Osteoblast (primary cell): ENCODE measurements at places on chromosomes 11 and 22. TPM values are rescaled to one million over a fixed set of nuclear protein-coding genes. Genes with fewer than 3 reads are reported as not detected.

MMP13 gene
- total RNA-seq = 1.8 and 2.5 TPM in 2 replicates

DNA sequence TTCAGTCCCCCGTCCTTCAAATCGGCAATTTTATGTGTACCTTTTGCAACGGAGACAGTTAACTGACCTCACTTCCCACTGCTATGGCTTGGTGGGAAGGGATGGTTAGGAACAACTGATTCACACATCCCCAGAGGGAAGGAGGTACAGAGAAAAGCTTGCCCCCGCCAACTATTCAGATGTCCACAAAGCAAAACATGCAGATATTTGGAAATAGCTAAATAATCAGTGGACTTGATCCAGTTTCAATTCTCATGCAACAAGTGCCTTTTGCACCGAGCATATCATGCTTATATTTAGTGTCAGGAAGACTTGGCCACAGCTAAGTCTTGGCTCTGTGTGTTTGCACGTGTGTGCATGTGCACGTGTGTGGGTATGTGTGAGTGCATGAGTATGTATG, 144.6 kb downstream of the SNX19 start:
- no peaks in the 10 kb centered on the region for H3K36me3 ChIP-seq
- H3K4me1 ChIP-seq = peaks cover 43% of the 10 kb centered on the region
- DNase-seq = no peak
- H3K27me3 ChIP-seq = peaks cover 3% of the 10 kb centered on the region

GRCh38 chr11:11923828-11924227, 82.1 kb downstream of the USP47 start:
- peaks cover 11% of the 10 kb centered on the region for H3K36me3 ChIP-seq
- H3K27me3 ChIP-seq = no peaks in the 10 kb centered on the region
- H3K4me3 ChIP-seq = no peak overlapping the region
- H3K4me1 ChIP-seq = no peaks in the 10 kb centered on the region
- no peak overlapping the region for H3K27ac ChIP-seq

DNA sequence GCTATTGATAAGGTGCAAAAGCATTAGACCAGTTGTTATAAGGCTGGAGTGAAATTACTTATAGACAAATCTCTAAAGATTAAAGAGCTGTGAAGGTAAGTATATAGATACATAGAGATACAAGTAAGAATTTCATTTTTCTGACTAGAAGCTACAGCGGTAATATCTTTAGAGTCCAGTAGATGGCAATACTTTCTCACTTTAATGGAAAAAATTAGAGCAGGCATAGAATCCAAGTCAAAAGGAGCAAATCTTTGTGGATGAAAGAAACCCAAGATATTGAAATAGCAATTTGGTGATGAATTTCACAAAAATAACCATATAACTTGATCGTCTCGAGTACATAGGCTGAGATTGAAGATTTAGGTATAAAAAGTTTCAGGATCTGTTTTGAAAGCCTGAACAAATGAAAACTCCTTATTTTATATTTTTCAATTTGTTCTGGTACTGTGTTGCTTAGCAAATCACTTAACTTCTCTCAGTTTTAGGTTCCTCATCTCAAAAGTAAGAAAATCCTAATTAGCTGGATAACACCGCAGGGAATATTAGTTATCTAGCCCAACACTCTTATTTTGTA, 81.9 kb downstream of the UVRAG start:
- peaks cover 7% of the 10 kb centered on the region for H3K4me1 ChIP-seq
- H3K27me3 ChIP-seq = no peaks in the 10 kb centered on the region
- H3K27ac ChIP-seq = no peak overlapping the region
- peaks cover 7% of the 10 kb centered on the region for H3K36me3 ChIP-seq
- no peak overlapping the region for H3K4me3 ChIP-seq

PKDREJ gene
- total RNA-seq = not detected in 2 replicates

- no peaks in the 10 kb centered on the region for H3K36me3 ChIP-seq
- H3K27me3 ChIP-seq = no peaks in the 10 kb centered on the region
- no peak overlapping the region for H3K4me3 ChIP-seq
- H3K27ac ChIP-seq = no peak overlapping the region
- no peaks in the 10 kb centered on the region for H3K4me1 ChIP-seq
Observed at GRCh38 chr11:70763606-70764005, 365.3 kb downstream of the CTTN start.

OR10D3 gene
- total RNA-seq = not detected in 2 replicates
